HepG2 (cell line): ENCODE measurements at places on chromosomes 5 and 9. TPM values are rescaled to one million over a fixed set of nuclear protein-coding genes. Genes with fewer than 3 reads are reported as not detected.

SPRY4 gene
- 8.9 and 9.0 TPM in 2 replicates for total RNA-seq

DNA sequence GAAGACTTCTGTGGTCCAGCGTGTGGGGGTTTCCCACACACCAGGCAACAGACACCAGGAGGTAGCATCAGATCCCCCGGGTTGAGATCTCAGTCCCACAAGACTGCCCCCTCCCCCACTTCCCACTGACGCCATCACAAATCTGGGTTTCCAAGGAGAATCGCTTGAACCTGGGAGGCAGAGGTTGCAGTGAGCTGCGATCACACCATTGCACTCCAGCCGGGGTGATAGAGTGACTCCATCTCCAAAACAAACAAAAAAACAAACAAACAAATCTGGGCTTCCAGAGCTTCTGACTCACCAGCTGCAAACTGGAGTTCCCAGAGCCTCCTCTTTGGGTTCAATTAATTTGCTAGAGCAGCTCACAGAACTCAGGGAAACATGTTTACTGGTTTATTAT is 4.7 kb upstream of the GBGT1 start:
- H3K4me1 ChIP-seq, result no peaks in the 10 kb centered on the region
- H3K36me3 ChIP-seq, result no peaks in the 10 kb centered on the region
- no peak overlapping the region for H3K4me3 ChIP-seq
- DNase-seq, result no peak

- no peaks in the 10 kb centered on the region for H3K36me3 ChIP-seq
- no peaks in the 10 kb centered on the region for H3K27me3 ChIP-seq
- no peak overlapping the region for H3K27ac ChIP-seq
- no peak overlapping the region for H3K4me3 ChIP-seq
- H3K4me1 ChIP-seq, result no peaks in the 10 kb centered on the region
- no peak for DNase-seq
These were observed 568.7 kb upstream of the KLF4 start for GRCh38 chr9:108058135-108058814.

WDR31 gene
- total RNA-seq, result 0.33 and 0.56 TPM in 2 replicates

GRCh38 chr9:134922932-134923240 is 5.2 kb upstream of the FCN1 start:
- H3K27ac ChIP-seq, result no peak overlapping the region
- no peaks in the 10 kb centered on the region for H3K36me3 ChIP-seq
- H3K27me3 ChIP-seq, result peaks cover 7% of the 10 kb centered on the region; the same call in 1 of the 3 replicates
- no peak for DNase-seq
- H3K4me3 ChIP-seq, result no peak overlapping the region

DNA sequence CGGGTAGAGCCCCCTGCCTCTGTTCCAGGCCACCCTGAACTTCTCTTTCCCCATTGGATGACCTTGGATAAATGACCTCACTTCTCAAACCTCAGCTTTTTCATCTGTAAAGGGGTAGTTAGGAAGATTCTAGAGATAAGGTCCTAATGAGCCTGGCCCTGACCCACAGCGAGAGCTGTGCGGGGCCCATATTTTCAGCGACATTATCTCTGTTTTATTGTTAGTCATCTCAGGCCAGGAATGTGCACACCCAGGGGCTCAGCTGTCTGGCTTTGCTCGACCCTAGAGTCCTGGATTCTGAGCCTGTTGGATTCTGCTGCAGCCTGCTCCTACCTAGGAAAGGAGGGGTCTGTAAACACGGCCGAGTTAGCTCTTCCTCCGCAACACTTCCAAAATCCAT is 81.2 kb upstream of the LMX1B start:
- no peaks in the 10 kb centered on the region for H3K27me3 ChIP-seq
- no peaks in the 10 kb centered on the region for H3K36me3 ChIP-seq
- DNase-seq, result no peak
- H3K4me1 ChIP-seq, result peaks cover 61% of the 10 kb centered on the region
- H3K27ac ChIP-seq, result no peak overlapping the region
- no peak overlapping the region for H3K4me3 ChIP-seq

GRCh38 chr5:179872055-179872827 is 13.6 kb upstream of the MRNIP start:
- H3K36me3 ChIP-seq, result peaks cover 24% of the 10 kb centered on the region
- H3K4me1 ChIP-seq, result no peaks in the 10 kb centered on the region
- no peaks in the 10 kb centered on the region for H3K27me3 ChIP-seq
- no peak overlapping the region for H3K27ac ChIP-seq
- DNase-seq, result no peak

DNA sequence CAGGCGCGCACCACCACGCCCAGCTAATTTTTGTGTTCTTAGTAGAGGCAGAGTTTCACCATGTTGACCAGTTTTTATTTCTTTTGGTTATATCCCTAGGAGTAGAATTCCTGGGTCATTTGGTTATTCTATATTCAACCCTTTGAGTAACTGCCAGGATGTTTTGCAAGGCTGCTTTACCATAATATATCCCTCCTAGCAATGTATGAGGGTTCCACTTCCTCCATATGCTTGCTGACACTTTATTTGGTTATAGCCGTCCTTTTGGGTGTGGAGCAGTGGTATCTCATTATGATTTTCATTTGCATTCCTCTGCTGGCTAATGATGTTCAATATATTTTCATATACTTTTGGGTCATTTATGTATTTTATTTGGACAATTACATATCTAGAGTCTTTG is 81.2 kb downstream of the RAB24 start:
- DNase-seq, result no peak
- H3K4me1 ChIP-seq, result no peaks in the 10 kb centered on the region
- no peaks in the 10 kb centered on the region for H3K36me3 ChIP-seq
- no peaks in the 10 kb centered on the region; the same call in 1 of the 2 replicates for H3K27me3 ChIP-seq
- no peak overlapping the region for H3K4me3 ChIP-seq

DNA sequence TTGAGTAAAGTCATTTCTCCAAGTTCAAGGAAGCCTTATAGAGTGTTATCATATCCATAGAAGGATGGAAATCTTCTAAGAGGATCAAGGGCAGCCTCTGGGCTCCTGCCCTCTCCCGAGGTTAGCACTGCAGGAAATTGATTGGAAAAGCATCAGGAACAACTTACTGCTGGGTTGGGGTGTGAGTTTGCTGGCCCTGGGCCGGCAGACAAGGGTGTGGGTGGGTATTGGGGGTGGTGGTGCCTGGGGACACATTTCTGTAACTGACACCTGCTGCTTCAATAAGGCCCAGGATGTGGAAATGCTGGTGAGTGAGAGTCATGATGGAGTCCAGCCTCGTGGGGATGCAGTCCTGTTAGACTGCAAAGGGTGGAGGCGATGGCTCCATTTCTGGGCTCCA is 5.5 kb downstream of the CSF2 start:
- peaks cover 19% of the 10 kb centered on the region for H3K4me1 ChIP-seq
- peaks cover 7% of the 10 kb centered on the region; the same call in 1 of the 3 replicates for H3K27me3 ChIP-seq
- no peak overlapping the region for H3K4me3 ChIP-seq

DNA sequence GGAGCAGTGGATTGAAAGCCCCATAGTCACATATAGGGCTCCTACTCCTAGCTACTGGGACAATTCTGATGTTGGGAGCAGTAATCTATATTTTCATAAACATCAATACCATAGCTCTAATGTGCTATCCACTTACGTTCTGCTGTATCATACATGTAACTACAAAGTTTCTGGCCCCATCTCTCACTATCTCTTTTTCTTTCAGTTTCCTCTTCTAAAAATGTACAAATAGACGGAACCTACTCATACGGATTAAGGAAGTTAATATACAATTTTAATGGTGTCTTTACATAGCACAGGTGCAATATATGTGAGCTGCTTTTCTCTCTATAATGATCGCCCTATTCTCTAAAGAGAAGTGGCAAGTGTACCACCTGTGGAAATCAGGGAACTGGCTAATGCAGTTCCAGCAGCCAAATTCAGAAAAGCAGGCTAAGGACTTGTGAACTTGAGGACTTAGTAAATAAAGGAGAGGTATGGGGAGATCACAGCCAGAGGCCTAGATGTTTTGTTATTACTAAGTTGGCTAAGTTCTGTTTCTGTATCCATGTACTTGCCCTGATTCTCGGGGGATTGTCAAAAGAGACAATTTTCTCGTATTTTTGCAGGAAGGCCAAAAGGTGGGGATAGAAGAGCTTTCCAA is 1021.9 kb downstream of the CDH12 start:
- no peaks in the 10 kb centered on the region for H3K27me3 ChIP-seq
- H3K27ac ChIP-seq, result no peak overlapping the region
- no peaks in the 10 kb centered on the region for H3K36me3 ChIP-seq
- no peaks in the 10 kb centered on the region for H3K4me1 ChIP-seq

ACTL7A gene
- not detected in 2 replicates for total RNA-seq

DNA sequence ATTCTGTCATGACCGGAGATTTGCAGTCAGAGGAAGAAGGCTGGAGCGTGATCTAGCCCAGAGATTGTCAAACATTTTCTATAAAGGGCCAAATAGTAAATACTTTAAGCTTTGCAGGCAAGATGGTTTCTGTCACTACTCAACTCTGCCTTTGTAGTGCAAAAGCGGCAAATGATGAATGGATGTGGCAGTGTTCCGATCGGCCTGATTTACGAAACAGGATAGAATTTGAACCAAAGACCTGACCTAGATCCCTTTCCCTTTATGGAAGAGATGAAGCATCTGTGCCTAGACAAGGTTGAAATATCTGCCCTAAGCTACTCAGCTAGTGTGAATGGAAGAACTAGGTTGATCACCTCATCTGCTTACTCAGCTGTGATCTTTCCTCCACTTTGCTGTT is 209.5 kb downstream of the YTHDC2 start:
- H3K36me3 ChIP-seq, result no peaks in the 10 kb centered on the region
- no peak overlapping the region for H3K4me3 ChIP-seq
- no peaks in the 10 kb centered on the region for H3K27me3 ChIP-seq
- no peak overlapping the region for H3K27ac ChIP-seq
- DNase-seq, result no peak

DNA sequence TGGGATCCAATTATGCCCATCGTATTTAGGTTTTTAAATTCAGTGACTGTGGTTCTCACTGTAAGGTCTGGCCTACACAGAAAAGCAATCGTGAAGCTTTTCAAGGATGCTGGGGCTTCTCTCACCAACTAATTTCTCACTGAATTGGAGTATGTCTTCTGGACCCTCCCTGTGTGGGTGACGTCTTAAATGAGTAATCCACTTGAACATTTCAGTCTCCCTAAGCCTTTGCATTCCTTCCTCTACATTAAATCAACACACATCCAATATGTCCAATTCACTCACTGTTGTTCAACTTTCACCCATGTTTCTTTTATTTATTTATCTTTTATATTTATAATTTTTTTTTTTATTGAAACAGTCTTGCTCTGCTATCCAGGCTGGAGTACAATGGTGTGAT is 12.5 kb upstream of the BTF3 start:
- H3K27ac ChIP-seq, result no peak overlapping the region
- no peak for DNase-seq
- no peak overlapping the region for H3K4me3 ChIP-seq
- no peaks in the 10 kb centered on the region for H3K4me1 ChIP-seq
- no peaks in the 10 kb centered on the region for H3K36me3 ChIP-seq
- peaks cover 24% of the 10 kb centered on the region for H3K27me3 ChIP-seq

ENHO gene
- total RNA-seq, result 0.51 and 0.60 TPM in 2 replicates

DNA sequence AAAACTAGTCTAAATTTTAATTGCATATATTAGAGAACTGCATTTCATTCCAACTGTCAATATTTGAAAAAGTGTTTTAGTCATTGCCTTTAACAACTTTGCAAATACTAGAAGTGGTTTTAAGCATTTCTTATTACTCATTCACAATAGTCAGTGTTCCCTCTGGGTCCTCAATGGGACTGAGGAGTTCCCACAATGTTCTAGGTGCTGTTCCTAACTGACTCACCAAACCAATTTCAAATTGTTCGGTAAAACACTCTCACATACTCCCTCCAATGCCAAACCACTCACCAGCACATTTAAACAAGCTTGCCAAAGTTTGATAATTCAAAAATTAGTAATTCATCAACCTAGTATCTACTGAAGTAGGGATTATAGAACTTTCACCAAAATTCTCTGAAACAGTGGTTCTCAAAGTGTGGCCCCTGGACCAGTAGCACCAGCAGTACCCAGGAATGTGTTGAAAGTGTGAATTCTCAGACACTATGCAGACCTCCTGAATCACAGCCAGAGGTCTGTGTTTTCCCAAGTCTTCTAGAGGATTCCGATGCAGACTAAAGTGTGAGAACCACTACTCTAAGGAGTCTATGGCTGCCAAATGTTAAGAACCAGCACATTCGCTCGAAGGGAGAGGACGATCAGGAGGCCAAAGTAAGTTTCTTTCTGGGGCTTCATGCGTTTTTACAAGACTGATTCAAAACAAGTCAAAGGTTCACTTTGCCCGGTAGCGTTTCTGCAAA is 72.8 kb downstream of the APBA1 start:
- no peaks in the 10 kb centered on the region for H3K4me1 ChIP-seq
- no peak overlapping the region for H3K27ac ChIP-seq
- DNase-seq, result no peak
- no peak overlapping the region for H3K4me3 ChIP-seq
- H3K27me3 ChIP-seq, result no peaks in the 10 kb centered on the region

DNA sequence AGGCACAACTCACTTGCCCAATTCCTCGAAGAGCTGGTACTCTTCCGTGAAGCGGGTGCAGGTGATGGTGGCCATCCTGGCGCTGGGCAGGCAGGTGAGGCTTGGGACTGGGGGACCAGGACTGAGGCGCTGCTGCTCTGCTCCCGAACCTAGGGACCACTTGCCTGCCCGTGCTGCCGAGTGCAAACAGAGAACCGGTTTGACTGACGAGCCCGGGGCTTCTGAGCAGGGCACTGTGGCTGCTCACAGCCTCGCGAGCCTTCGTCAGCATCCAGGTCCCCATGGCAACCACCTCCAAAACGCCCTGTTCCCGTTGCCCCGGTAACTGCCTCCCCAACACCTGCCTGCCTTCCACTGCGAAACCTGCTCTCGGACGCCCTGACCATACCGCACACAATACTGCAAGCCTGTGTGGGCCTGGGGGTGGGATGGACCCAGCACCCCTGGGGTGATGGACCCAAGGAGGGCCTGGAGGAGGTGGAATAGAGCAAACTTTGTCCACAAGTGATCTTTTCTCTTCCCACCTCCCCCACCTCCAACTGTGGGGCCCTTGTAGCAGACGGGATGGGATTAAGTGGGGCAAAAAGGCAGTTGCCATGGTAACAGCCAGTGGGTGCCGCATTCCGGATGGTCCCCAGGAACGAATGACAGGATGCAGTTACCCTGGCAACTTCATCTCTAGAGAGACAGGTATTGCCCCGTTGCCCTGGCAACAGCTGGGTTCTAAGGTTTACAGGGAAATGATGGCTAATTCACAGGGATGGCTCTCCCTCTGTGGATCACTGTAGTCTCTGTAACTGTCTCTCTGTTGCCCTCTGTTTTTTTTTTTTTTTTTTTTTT is at the start of gene CAMK2A:
Gene CAMK2A (minus strand): TSS at position 223 of the 840 bp plus-strand sequence. CDS start 148 bp downstream, at position 75.
- peaks cover 10% of the 10 kb centered on the region for H3K4me1 ChIP-seq

DNA sequence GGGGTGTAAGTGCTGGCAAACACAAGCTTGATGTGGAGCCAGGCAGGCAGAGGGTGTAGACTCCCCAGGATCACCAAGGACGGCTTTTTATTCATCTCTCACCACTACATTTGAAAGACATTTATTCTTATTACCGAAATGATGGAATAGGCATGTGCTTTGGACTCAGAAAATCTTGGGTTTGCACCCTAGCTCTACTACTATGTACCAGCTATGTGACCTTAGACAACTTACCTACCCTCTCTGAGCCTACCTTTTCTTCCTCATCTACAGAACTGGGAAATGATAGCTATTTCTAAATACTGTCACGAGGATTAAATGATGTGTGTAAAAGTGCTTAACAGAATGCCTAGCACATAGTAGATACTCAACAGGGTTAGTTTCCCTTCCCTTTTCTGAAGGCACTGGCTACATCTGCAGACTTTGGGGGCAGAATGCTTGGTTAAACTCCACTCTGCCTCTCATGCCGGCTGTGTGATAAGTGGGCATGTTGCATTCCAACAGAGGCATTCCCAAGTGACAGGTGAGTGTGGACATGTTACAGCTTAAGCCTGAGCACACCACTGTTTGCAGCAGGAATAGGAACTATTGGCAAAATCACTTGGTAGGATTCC is 94.8 kb downstream of the SLC1A3 start:
- DNase-seq, result no peak
- no peaks in the 10 kb centered on the region for H3K36me3 ChIP-seq
- H3K4me3 ChIP-seq, result no peak overlapping the region
- H3K4me1 ChIP-seq, result no peaks in the 10 kb centered on the region
